Activated CD8-positive, alpha-beta memory T cell treated with anti-CD3 and anti-CD28 coated beads for 48 hours (primary cell): ENCODE measurements at places on chromosomes 5 and 9.

DNA sequence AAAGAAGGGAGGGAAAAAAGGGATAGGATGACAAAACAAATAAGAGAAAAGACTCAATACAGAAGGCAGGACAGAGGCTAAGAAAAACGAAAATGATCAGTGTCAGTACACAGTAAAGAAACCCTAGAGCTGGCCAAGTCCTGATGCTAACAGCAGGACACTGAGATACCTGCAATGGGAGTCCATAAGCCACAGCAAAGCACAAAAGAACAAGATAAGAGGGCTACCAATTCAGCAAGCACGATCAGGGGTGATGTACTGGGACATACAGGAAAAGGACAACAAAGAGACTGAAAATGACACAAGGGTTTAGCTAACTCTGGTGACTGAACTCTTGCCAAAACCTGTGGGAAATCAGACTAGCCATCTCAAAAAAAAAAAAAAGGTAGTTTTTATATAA, 1072.6 kb upstream of the COX7C start:
- DNase-seq: no peak

DNA sequence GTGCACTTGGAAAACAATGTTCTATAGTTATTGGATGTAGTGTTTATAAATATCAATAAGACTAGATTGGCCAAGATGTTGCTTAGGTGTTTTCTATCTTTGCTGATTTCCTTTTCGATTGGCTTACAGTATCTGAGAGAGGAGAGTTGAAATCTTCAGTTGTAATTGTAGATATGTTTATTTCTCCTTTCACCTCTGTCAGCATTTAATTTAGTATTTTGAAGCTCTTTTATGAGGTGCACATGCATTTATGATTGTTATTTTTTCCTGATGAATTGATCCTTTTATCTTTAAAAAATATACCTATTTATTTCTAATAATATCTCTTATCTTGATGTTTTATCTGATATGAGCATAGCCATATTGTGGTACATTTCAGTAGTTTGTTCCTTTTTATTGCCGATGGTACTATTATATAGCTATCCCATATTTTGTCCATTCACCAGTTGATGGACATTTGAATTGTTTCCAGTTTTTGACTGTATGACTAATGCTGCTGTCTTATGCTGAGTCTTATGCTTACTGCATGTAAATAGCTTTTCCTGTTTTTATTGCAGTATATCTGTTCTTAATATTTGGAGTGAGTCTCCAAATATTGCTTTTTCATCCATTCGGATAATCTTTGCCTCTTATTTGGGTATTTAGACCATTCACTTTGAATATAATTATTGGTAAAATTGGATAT, 34.7 kb downstream of the ERCC6L2 start:
- no peak for DNase-seq

DNA sequence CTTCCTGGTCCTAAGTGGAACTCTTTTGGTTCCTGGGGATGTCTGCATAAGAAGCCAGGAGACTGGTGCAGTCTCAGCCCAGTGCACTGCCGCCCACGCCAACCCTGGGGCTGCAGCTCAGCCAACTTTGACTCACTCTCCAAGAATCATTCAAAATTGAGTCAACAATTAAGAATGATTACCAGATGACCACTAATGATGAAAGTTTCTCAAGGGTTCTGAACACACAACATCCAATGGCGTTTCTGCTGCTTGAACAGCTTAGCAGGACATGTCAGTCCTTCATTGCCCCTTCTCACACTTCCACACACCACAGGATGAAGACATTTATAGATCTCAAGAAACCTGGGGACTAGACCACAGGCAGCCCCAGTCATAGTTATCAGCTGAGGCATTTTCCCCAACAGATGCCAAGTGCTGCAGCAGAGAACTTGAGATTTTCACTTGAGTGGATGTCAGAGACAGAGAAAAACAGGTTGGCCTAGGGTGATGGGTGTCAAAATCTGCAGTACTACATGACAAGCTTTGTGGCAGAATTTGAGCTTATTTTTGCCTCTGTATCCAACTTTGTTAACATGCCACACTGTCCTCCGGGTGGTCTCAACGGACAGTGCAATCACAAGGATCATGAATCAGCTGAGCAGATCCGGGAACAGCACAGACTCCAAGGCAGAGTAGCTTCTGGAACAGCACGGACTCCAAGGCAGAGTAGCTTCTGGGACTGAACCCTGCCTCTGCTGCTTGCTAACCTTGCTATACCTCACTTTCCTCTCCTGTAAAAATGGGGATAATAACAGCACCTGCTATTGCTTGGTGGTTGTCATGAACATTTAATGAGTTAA, 356.1 kb downstream of the SPOCK1 start:
- no peak for DNase-seq

DNA sequence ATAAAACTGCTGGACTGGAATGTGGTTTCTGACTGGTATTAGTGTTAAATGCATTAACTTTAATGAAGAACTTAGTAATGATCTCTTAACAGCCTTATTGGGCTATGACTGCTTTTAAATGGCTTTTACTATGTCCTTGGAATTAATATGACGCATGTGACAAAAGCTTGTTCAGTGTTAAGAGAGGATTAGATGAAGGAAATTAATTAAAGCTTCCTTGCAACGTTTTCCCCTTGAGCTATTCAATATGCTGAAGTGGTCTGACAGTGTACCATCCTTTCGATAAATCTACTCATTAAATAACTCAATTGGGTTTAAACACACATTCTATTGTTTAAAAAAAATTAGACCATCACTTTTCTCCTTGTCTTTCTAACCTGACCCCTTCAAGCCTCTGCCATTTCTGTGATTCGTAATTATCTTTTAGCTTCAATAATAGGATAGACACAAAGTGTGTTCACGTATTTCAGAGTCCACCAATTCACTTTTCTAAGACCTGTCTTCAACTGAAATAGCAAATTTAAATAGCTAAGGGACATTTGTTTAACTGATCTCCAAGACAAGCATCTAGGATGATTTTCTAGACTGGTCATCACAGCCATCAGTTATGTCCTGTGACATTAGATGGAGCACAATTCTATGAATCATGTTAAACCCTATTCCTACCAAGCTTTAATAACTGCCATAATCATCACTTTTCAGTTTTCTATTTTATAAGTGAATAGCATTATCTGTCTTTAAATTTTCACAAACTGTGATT, 1258.0 kb upstream of the CDH9 start:
- DNase-seq: no peak

DNA sequence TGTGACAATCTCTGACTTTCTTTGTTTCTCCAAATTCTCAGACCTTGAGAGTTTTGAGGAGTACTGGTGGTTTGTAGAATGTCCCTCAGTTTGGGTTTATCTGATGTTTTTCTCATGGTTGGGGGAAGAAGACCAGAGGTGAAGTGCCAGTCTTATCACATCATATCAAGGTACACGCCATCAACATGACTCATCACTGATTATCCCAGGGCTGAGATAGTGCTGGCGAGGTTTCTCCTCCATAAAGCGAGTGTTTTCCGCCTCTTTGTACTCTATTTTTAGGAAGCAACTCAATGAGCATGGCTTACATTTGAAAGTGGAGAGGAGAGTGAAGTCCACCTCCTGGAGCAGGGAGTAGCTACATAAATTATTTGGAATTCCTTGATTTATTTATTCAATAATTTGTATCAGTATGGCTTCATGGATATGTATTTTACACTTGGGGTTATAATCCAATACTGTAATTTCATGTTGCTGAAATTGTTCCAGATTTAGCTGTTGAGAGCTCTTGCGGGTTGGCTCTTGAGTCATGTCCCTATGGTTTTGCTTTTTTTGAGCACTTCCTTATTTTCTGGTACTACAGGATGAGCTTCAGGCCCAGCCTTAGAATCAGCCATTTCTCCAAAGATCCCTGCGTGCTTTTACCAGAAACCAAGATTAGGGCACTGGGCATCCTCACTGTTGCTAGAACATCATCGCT, 23.9 kb downstream of the DCANP1 start:
- no peak for DNase-seq

DNA sequence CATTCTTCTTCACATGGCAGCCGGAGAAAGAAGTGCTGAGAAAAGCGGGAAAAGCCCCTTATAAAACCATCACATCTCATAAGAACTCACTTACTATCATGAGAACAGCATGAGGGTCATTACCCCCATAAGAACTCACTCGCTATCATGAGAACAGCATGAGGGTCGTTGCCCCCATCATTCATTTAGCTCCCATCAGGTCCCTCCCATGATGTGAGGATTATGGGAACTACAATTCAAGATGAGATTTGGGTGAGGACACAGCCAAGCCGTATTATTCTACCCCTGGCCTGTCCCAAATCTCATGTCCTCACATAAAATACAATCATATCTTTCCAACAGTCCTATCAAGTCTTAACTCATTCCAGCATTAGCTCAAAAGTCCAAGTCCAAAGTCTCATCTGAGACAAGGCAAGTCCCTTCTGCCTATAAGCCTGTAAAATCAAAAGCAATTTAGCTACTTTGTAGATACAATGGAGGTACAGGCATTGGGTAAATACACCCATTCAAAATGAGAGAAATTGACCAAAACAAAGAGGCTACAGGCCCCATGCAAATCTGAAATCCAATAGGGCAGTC, 79.1 kb downstream of the MROH2B start:
- no peak for DNase-seq

DNA sequence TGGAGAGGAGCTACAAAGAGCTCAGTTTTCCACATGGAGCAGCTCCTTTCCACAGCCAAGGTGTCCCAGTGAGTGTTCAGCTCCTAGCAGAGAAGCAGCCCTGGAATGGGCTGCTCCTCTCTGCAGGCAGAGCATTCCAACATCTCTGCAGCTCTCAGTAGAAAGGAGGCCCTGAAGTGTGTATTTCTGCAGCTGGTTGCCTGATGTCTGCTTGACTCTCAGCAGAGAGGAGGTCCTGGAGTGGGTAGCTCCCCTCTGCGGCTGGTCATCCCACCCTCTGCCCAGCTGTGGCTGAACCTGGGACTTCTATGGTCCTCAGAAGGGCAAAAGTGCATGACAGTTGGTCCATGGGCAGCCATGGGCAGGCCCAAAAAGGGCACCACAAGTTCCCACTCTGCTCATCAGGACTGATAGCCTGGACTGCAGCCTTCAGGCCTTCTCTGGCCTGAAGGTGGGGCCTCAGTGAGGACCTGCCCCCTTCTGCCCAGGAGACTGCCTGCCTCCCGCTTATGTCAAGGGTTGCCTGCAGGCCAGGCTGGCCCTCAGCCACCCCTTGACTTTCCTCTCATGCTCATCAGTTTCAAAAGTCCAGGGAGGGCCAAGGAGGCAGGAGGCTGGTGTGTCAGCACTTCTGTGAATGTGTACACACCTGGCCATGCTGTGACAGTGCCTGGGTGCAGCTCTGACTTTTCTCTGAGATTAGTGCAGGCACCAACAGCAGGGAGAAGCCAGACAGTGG, 605.9 kb upstream of the FAM174A start:
- DNase-seq: no peak

DNA sequence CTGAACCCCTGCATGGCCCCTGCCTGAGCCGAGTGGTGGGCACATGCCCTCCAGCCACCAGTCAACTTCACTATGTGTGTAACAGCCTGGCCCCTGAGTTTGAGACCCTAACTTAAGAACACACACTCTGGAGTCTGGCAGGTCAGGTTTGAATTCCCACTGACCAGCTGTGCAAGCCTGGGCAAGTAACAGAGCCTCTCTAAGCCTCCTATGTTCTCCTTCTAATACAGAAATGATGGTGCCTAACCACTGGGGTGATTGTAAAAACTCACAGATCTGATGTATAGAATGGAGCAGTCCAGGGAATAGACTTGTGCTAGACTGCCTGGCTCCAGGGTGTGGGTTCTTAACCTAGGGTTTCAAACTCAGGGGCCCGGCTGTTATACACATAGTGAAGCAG, 16.7 kb upstream of the AKNA start:
- no peak for DNase-seq

GRCh38 chr9:22840641-22841040, 394.0 kb downstream of the DMRTA1 start:
- DNase-seq: no peak

GRCh38 chr5:36150676-36151433, 832 bp downstream of the LMBRD2 start:
- DNase-seq: peak; percentile 21

DNA sequence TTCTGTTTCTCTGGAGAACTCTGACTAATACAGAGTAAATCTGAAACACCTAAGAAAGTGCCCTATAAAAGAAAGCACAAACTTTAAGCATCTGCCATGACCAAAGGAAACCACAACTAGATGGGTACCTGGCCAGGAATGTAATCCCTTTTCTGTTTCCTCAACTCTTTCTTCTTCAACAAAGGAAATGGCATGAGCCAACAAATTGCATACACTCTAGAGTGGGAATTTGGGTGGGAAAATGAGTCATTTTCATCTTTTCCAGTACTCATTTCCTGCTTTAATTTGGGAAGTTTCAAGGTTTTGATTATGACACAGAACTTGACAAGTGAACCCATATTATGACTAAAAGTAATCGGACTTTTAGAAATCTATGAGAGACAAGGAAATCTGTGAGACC, 349.2 kb upstream of the RORB start:
- no peak for DNase-seq

- DNase-seq: no peak
Measured at GRCh38 chr9:76615177-76615603, 149.0 kb upstream of the PCA3 start.

DNA sequence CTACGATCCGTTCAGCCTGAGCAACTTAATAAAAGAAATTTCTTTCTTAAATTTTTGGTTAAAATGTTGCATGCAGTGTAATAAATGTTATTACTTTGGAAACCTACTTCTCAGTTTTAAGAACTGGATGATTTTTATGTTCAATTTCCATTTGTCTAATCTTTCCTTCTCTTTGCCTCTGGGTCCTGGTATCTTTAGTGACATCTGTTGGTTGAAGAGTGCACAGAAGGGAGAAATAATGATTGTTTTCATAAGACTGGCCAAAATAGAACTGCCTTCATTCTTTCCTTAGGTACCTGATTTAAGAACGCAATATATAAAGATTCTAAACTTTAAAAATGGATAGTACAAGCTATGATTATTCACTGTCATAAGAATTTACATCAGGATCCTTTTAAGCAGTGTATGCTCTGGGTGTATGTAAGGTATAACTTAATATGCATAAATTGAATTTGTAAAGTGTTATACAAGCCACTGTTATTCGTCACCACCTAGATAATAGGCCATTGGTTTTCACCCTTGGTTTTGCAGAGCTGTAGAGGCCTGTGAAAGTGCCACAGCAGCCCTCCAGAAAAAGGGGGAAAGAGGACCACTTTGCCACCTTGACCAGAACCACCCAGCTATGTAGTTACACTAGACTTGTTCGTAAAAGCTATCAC, 82.8 kb upstream of the TLX3 start:
- no peak for DNase-seq

DNA sequence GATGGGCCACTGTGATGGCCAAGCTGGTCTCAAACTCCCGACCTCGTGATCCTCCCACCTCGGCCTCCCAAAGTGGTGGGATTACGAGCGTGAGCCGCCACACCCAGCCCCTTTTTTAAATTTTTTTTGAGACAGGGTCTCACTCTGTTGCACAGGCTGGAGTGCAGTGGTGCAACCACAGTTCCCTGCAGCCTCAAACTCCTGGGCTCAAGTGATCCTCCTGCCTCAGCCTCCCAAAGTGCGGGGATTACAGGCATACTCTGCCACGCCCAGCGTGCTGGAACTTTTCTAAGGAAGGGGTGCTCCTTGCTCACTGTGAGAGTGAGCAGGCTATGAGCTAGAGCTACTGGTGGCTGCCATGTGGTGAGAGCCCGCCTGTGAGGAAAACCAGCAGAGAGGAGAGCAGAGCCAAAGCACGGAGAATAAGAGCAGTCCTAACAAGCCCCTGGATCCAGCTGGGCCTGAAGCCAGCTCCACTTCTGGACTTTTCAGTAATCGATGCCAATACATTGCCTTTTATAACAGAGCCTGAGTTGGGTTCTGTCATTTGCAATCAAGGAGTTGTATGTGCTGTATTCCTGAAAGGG, 75.5 kb upstream of the UNC5A start:
- DNase-seq: no peak
